Putamen (tissue), 1 donor: ENCODE measurements at places on chromosomes 4 and X.

GRCh38 chr4:36241771-36242170 is 2.5 kb downstream of the ARAP2 start:
- no peak for DNase-seq

DNA sequence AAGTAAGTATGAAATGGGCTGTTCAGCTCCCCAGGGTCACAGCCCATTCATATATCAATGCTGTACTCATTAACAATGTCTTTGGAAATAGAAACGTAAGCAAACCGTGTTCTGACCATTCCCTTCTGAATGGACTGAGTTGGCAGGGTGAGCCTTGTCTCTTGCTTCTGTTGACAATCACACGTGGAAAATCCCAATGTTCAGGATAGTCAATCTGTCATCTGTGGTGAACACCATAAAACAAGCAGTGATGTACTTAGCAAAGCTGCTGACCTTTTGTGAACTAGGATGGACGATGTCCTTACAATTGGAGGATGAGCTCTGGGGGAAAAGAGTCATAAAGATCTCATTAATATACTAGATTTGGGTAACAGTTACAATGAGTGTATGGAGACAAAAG is 109.6 kb upstream of the PAQR3 start:
- DNase-seq, result no peak

DNA sequence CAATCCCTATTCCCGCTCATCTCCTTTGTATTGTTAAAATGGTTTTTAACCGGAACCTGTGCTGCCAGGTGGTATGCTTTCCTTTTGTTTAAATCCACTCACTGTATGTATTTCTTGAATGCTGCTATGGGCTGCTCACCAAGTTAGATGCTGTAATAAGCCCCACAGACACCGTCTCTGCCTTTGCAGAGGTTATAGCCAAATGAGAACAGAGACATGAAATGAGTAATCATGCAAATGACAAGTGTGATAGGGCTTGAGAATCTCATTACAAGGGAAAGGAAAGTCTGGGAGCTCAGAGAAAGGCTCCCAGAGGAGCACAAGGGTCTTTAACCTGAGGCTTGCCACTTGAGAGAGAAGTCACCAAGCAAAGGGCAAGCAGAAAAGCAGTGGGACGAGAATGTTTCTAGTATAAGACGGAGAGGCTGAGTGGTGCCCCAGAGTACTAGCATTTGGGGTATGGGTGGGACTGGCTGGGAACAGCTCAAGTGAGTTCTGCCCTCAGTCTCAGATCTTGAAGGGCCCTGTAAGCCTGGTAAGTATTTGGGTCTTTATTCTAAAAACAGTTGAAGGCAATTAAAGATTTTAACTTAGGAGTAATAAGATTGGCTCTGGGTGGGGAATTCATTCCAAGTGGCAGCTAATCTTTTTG is 110.8 kb upstream of the H2AZ1 start:
- no peak for DNase-seq

- peak; percentile 58 for DNase-seq
These were observed 3.4 kb downstream of the MAGEE2 start for GRCh38 chrX:75781611-75782010.

GRCh38 chrX:131083510-131084142 is 25.5 kb downstream of the ARHGAP36 start:
- no peak for DNase-seq

DNA sequence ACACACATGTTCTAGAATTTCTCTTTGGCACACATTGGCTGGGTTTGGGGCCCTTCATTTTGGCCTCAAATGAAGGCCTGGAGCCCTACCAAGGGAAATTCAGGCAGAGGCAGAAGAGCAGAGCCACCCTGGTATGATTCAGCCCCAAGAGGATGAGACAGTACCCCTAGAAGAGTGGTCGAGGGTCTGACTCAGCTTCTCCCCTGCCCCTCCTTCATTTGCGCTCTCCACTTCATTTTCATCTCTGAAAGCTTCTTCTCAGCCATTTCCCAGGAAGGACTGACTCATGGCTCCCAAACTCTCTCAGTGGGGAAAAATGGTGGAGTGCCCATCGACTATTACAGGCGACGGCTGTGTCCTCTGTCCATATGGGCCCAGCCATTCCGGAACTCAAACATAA is 43.5 kb downstream of the MAMLD1 start:
- DNase-seq, result no peak

- no peak for DNase-seq
These were observed 180.0 kb downstream of the SH3KBP1 start for GRCh38 chrX:19707246-19707871.

DNA sequence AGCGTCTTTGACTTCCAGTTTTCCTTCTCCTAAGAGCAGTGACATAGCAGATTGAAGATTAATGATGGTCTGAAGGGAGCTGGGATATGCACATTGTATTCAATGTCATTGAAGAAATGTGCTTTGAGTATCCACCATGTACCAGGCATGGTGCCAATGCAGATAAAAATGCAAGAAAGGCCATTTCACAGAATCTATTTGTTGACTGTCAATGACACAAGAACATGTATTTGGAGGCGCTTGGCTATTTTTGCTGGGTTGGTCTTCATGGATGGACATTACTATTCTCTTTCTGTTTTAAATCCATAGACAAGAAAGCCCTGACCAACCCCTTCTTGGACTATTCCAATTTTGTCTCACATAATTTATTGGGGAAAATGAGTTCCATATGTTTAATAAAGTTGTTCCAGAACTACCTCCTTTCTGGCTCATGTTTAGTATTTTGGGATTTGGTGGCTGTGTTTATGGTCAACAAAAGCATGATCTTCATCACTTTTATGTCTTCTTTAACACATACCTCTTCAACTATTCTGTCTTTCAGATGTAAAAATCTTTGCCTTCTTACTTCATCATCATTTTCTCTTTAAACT is 174.5 kb downstream of the CPE start:
- no peak for DNase-seq

- no peak for DNase-seq
These were observed 116.7 kb upstream of the HSD17B10 start for GRCh38 chrX:53550756-53551463.

DNA sequence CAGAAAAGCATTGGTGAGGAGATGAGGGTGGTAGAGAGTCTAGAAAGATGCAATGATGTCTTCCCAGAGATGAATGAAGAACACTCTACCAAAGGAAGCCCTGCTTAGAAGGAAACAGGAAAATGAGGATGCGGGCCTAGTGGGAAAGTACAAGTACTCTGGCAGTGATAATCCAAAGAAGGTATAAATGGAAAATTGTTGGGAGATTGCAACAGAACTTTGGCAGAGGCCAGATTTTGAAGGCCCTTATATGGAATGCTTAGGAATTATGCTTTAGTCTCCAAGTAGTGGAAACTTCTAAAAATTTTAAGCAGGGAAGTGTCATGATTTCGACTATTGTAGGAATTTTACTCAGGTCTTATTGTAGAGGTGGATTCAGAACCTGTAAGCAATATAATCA is 11.0 kb downstream of the ARSJ start:
- no peak for DNase-seq

- DNase-seq, result no peak
These were observed 177.9 kb upstream of the TENM3 start for GRCh38 chr4:182065255-182065654.

- DNase-seq, result peak; percentile 82
These were observed 286.2 kb upstream of the TET2 start for GRCh38 chr4:104860238-104861123.

DNA sequence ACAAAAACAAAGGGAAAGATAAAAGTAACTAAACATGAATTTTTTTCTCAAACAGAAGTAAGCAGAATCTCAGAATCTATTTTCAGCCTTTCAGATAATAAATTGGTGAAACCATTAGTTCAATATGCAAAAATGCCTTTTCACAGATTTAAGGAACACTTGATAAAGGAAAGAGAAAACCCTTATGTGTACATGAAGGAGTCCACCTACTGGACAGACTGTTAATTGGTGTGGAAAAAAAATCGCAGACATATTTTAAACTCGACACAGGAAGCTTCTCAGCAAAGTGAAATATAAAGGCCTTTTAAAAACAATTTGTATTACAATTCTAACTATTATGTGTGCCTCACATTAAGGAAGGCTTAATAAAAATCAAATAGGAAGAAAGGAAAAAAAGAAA is 22.3 kb downstream of the COX7B2 start:
- DNase-seq, result no peak

- DNase-seq, result no peak
These were observed 17.4 kb downstream of the ZNF827 start for GRCh38 chr4:145921231-145921630.

- DNase-seq, result no peak
These were observed 28.0 kb downstream of the RBM47 start for GRCh38 chr4:40601641-40602040.

DNA sequence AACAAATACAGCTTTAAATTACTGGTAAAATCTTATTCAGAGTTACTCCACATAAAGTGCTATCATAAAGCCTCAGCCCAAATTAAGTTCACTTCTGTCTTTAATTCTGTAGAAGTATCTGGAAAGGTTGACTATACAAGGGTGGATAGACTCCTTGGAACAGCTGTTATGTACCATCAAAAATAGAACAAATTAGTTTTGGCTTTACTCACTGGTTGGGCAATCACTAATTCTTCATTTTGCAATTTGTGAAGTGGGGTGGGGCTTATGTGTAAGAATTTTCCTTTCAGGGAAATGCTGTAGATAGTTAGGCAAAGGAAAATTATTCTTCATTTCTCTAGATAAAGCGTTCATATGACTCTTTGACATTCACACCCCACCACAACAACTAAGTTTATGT is 7.8 kb downstream of the DIAPH2 start:
- no peak for DNase-seq

DNA sequence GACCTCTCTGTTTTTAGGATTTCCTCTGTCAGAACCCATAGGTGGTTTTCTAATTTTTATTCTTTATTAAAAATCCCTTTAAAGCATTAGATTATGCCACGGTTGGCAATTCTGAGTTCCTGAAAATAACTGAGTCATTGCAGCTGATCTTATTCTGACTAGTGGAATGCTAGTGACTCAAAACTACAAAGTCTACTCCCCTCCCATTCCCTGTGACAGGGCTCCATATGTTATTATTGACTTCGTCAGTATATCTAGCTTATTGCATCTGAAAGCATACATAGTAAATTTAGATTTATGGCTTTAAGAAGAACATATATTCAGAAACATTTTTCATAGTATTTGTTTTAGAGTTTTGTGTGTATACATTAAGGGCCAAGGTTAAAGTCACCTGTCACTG is 38.5 kb downstream of the HERC3 start:
- no peak for DNase-seq

DNA sequence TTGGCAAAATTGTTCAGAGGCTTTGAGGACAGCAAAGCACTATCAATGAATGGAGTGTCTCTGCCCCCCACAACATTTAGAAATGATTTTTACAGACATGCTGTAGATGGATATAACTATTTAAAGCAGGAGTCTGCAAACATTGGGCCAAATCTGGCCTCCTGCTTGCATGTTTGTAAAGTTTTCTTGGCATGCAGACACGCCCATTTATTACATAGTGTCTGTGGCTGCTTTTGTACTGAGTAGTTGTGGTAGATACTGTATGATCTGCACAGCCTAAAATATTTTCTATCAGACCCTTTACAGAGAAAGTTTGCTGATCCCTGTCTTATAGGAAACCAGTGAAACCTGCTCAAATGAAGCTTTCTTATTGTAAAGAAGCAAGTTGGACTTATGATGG is 45.5 kb upstream of the PHEX start:
- no peak for DNase-seq
